Psoas muscle (tissue), 8 donors: ENCODE measurements at places on chromosomes 1 and 21. TPM values are rescaled to one million over a fixed set of nuclear protein-coding genes. Genes with fewer than 3 reads are reported as not detected.

GRCh38 chr1:32953495-32953894 lies 11.1 kb downstream of the RNF19B start:
- DNase-seq = no peak

DNA sequence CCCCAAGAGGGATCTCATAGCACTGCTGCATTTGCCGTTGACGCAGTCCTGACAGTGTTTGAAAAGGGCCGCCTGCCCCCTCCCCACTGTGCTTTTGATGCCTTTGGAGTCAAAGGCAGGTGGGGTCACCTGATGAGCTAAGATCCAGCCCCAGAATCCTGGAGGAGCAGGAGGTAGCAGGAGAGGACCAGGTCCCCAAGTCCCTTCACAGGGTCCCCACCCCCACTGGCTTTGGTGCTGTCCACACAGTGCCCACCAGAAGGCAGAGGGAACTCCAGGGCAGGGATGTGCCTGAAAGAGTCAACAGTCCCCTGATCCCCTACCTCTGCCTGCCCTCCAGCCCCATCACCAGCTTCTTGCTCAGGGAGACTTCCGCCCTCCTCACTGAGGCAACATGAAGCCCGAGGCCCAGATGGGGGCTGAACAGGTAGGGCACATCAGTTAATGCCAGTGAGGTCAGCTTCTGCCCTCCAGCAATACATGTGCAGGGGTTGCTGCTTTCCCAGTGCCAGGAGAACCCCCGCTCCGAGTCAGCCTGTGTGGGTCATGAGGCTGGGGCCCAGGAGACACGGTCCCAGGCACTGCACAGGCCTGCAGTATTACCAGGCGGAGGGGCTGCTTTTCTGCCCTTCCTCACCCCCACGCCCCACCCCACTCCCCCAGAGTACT lies 8.8 kb upstream of the KCNC4 start:
- DNase-seq = no peak

Gene RAB25
- 0.13 TPM for polyA plus RNA-seq

Gene OR2M3
- not detected for polyA plus RNA-seq

Gene RRAGC
- polyA plus RNA-seq = 15.7 TPM
